COLO829 (cell line): ENCODE measurements at places on chromosomes 4 and X.

GRCh38 chr4:1418494-1419285, 12.4 kb upstream of the NKX1-1 start:
- DNase-seq: no peak

- no peak for DNase-seq
These were observed 303.3 kb downstream of the FRMPD4 start for GRCh38 chrX:12441381-12442128.

- no peak for DNase-seq
These were observed 34.2 kb downstream of the FAM193A start for GRCh38 chr4:2570551-2571222.

GRCh38 chr4:67393007-67393406, 152.3 kb downstream of the CENPC start:
- DNase-seq: no peak

DNA sequence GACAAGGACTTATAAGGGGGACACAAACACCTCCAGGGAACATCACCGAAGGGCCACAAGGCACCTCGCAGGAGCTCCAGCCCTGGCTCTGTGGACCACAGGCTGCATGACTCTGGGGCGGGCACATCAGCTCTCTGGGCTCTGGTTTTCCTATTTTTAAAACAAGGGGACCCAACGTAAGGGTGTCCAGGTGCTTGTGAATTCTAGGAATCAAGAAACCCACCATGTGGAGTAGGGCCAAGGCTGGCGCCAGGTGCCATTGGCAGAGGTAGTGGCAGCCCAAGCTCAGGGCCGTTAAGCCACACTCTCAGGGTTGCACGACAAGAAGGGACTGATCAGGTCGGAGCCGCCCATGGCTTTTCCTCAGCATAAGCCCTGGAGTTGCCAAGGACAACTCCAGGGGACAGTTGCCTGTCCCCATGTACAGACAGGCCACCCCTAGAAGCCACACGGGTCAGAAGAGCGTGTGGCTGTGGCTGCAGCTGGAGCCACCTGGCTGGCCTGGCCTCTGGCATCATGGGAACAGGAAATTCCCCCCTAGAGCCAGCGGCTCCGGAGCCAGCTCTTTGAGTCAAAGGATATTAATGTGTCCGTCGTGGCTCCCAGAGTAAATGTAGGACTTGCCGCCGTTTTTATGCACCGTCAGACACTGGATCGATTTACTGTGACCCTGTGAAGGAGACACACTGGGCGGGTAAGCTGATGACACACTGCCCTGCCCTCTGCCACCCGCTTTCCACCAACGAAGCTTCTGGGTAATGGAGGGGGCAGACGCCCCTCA, 32.5 kb downstream of the WDR1 start:
- DNase-seq: no peak

- no peak for DNase-seq
These were observed 875.0 kb downstream of the ADGRL3 start for GRCh38 chr4:62075089-62075488.

- DNase-seq: no peak
These were observed 53.7 kb upstream of the BCOR start for GRCh38 chrX:40151211-40152172.

- DNase-seq: no peak
These were observed 2.2 kb upstream of the CTBP1 start for GRCh38 chr4:1250921-1251772.

GRCh38 chr4:148060264-148061140, 328.6 kb downstream of the ARHGAP10 start:
- no peak for DNase-seq

DNA sequence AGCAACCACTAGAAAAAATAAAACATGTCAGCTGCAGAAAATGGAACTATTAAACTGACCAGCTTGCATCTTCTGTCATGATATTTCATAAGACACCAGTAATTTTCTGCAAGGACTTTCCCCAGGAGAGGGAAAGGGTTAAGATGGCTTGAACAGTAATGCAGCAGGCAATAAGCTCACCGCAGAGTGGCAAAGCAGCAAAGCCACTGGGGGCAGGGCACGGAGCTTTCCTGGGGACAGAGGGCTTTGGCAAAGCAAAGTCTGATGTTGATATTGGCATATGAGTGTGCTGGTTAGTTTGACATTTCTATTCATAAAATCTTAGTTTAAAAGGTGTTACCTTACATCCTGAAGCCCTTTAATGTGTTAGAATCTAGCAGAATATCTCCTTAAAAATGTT, 55.1 kb upstream of the NAP1L5 start:
- no peak for DNase-seq

DNA sequence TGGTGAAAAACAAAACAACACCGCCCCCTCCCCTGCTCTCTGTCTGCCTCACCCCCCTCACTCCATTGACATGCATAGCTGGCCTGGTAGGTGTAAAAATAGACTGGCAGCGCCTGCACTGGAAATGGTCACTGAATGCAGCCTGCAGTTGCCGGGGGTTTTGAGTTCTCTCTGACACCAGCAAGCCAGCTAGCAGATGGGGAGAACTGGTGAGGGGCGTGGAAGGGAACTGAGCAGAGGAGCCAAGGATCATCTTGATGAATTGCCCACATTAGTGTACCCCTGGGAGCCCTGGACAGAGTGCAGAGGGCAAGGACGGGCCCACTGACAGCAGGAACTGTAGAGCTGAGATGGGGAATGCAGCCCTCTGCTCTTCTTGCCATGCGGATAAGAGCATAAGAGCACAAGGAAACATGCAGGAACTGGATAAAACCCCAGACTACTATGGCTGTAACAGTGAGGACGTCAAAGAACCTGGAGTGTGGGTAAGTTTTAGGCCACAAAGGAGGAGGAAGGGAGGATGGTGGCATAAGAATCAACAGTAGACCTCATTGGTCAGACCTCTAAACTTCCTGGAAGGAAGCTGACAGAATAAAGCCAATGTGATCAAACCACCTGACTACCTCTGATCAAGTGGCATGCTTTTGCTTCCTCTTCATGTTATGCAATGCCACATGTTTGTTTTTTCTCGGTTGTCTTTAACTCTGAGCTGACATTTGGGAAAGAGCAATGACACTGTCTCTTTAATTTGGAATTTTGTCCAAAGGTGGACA, 96.3 kb downstream of the ANK2 start:
- DNase-seq: no peak

- no peak for DNase-seq
These were observed 108.8 kb upstream of the SORBS2 start for GRCh38 chr4:185920691-185921260.

DNA sequence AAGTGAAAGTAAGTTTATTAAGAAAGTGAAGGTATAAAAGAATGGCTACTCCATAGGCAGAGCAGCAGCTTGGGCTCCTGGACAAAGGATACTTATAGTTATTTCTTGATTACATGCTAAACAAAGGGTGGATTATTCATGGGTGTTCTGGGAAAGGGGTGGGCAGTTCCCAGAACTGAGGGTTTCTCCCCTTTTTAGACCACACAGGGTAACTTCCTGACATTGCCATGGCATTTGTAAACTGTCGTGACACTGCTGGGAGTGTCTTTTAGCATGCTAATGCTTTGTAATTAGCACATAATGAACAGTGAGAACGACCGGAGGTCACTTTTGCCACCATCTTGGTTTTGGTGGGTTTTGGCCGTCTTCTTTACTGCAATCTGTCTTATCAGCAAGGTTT, 557.6 kb downstream of the SPRY1 start:
- DNase-seq: no peak

DNA sequence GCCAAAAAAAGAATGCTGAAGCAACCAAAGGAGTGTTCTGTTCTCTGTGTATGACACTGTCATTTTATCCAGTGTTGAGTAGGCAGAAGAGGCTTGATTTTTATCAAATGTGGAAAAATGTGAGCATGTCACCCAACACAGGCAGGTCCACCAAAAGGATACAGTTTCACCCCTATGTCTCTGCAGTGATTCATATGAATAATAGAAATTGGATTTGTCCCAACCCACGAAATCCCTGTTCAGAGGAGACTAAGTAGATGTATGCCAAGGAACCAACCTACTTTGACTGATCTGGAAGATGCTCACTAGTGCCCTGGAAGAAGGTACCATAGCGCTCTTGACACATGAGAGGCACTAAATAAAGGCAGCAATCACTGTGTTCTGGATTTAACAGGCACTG, 72.5 kb downstream of the FGF13 start:
- no peak for DNase-seq

DNA sequence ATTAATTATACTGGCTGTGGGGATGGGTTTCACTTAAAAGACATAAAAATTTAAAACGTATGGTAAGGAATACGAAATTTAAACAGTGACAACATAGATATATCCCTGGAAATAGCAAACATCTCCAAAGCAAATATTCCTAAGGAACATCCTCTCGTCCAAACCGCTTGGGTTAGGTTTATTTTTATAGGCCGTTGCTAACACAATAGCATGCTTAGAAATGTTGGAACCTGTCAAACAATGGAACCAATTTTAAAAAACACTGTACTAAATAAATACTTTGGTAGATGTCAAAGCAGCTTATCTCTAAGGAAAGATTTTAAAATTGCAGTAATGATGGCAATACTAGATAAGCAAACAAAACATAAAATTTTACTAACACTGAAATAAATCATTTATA, 45.4 kb downstream of the SEC24D start:
- DNase-seq: no peak
